ENCODE measurements at places on chromosomes 3 and 15.

DNA sequence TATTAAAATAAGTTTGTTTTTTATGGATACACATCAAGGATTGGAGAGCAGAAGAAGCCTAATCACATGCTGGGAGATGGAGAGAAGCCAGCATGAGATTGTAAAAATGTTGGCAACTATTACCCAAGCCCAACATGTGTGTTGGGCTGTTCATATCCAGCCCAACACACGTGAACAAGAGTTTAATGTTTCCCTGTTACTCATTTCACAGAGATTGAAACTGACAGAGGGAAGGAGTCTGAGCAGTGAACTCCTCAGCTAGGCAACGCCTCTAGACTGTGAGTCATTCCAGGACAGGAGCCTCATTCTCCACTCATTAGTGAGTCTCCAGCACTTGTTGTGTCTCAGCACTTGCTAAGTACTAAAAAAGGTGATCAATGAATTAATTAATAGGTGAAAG, 43.2 kb upstream of the CMSS1 start:
- DNase-seq: peak; percentile 92

DNA sequence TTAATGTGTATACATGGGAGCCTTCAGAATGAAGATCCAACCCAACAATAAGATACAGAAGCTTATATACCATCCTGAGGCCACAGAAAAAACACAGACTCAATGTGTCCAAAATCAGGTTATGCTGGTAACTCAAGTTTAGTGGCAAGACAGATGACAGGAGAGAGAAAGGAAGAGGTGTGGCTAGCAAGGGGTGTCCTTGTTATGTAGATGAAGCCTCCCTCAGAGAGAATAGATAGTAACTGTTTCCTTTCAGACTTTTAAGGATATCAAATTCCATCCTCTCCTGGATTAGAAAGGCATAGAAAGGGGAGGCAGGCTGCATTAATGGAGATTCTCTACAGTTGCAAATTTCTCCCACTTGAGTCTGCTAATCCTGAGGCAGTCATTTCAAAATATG, 447.4 kb downstream of the GABRB3 start:
- no peak for DNase-seq

- peak; percentile 98 for DNase-seq
Observed at GRCh38 chr3:55189359-55189801, 261.5 kb upstream of the LRTM1 start.

GRCh38 chr15:66022163-66022525, 152.9 kb downstream of the RAB11A start:
- DNase-seq: no peak

- DNase-seq: peak; percentile 35
Observed at GRCh38 chr15:92365906-92366305, 27.8 kb upstream of the ST8SIA2 start.

DNA sequence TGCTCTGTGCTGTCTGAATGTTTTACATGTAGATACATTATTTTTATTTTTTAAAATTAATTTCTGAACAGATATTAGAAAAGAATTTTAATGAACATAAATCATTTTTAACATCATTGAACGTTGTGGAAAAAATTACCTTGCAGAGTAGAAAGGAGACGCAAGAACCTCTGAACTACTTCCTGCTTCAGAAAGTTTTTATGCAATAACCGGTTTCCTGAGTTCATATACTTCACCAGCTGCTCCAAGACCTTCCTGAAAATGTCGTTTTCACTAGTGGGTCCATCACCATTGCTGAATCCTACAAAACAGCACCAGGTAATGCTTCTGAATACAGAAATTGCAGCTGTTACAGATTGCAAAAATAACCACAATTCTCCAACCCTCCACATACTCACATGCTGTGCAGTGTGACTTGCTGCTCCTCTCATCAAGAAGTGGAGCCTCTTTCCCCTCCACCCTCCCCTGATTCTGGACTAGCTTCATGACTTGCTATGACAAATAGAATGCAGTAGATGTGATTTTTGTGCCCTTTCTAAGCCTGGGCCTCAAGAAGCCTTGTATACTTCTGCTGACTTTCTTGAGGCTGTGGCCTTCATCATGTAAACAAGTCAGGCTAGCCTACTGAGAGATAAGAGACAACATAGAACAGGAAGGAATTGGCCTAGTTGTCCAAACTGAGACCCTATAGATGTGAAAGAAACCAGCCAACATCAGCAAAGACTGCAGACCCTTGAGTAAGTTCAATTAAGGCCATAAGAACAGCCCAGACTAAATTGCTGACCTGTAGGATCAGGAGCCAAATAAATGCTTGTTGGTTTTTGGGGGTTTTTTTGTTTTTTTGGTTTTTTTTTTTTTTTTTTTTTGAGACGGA, 80.4 kb downstream of the TRANK1 start:
- DNase-seq: no peak

- peak; percentile 68 for DNase-seq
Observed at GRCh38 chr3:125098611-125099291, 43.0 kb upstream of the HEG1 start.

DNA sequence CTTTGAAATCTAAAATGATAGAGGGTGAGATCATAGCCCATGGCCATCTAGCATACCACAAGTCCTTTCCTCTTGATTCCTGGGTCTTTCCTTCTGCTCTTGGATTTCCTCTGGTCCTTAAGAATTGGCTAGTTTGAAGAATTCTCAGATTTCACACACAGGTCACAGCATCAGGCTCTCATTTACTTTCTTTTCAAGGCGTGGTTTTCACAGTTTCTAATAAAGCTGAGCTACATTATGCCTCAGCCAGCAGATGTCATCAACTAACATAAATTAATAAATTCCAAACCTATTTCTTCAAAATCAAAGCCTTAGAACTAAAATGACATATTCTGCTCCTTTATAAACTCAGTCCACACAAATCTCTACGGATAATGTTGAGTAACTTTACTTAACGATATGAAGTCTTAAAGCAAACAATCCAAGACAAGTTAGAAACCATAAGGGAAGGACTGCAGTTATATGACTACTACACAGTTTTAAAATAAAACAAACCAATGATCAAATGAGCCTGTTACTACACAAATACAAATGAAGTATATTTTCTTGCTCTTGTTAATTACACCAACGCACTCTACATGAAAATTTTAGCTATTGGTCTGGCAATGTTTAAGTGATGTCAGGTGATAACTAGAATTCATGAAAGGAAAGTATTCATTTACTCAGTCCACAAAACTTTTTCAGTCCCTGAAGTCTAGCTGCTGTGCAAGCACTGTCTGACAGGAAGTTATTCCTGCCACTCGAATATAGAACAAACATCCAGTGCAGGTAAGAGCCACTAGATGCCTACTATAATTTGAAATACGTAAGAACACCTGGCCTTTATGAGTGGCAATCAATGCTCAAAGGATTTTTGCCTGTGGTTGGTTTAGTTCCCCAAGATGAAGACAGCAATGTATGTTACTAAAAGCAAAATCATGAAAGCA, 9.2 kb downstream of the CCDC14 start:
- DNase-seq: no peak

DNA sequence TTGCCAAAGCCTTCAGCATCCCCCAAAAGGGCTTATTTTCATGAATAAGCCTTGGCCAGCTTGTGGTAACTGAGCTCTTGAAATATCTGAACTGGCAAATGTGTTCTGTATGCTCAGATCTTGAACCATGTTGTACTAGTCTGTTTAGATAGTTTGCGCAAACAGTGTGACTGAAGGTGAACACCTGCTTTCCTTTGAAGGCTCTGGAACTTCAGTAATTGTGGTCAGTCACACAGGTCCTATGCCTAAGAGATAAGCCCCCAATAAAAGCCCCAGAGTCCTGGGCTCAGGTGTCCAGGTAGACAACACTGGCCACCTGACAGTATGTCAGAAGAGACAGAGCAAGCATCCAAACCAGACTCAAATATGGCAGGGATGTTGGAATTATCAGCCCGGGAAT, 5.4 kb downstream of the TUBGCP5 start:
- no peak for DNase-seq

- DNase-seq: no peak
Observed at GRCh38 chr3:47872916-47873315, 70.0 kb downstream of the DHX30 start.

- no peak for DNase-seq
Observed at GRCh38 chr3:192958219-192958872, 40.7 kb upstream of the MB21D2 start.

DNA sequence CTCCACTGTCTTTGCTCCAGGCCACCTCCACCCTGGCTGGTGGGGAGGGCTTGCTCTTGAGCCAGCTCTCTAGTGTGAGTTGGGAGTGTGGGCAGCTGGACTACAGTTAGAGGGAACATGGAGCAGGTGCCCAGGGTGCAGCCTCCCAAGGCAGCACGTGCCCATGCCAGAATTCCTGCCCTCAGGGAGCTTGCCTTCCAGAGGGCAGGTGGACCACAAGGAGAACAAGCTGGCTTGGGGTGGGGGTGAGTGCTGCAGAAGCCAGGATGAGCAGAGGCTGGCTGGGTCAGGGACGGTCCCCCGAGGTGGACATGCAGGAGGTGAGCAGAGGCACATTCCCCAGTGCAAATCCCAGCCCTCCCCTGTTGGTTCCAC, 89.5 kb downstream of the VGLL4 start:
- DNase-seq: no peak

DNA sequence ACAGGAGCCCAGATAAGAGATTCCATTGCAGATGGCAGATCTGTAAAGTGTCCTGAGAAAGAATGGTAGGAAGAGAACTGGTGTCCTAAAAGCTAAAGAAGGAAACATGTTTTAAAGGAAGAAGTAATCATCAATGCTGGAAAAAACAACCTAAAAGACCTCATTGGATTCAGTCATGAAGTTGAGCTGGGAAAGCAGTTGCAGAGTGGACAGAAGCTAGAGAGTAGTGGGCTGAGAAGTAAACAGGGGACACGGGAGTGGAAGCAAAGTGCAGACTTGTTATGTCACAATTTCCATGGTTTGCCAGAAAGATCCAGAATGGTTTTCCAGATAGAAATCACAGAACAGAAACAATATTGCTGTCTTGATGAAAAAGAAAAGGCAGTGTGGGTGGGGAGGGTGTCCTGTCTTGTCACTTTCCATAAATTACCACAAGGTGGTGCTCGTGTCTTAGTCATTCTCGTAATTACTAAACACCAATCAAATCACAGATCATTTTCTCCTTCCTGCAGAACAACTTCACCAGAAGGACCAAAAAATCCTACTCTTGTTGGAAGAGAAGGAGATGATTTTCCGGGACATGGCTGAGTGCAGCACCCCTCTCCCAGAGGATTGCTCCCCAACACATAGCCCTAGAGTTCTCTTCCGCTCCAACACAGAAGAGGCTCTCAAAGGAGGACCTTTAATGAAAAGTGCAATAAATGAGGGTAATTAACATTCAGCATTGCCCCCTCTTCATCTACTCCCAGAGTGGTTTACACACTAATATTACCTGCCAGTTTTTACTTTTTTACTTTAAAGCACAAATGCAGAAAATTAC, 64.5 kb downstream of the KLHL25 start:
- peak; percentile 64 for DNase-seq

- DNase-seq: no peak
Observed at GRCh38 chr3:17798000-17798399, 55.6 kb upstream of the TBC1D5 start.

- peak; percentile 87 for DNase-seq
Observed at GRCh38 chr3:99126316-99126715, 224.8 kb upstream of the DCBLD2 start.

DNA sequence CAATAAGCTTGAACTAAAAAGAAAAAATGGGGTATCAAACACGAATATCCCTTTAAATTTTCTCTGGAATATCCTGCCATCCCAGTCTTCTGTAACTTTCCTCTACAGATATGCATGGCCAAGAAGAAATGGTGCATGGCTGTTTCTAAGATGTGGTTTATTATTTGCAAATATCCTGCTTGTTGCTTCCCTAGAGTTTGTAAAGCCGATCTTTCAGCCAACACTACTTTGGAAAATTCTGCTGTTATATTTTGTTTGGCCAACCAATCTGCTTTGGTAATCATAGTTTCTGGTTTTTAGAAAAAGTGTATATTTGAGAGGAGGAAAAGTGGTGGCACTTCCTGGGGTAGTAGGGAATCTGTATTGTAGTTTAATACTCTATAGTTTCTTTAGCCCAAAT, 13.9 kb downstream of the PHLDB2 start:
- DNase-seq: no peak

Measured in fibroblast of skin of scalp (primary cell).